Neural crest cell (in vitro differentiated cells): ENCODE measurements at places on chromosomes 13 and 19.
A peak's percentile ranks its signal among the peaks of the same experiment; 100 is the strongest.

- peak; percentile 25 for DNase-seq
These were observed 616 bp upstream of the PCDH17 start for GRCh38 chr13:57630661-57631595.

- no peak for DNase-seq
These were observed 109.6 kb upstream of the SERP2 start for GRCh38 chr13:44263751-44264620.

DNA sequence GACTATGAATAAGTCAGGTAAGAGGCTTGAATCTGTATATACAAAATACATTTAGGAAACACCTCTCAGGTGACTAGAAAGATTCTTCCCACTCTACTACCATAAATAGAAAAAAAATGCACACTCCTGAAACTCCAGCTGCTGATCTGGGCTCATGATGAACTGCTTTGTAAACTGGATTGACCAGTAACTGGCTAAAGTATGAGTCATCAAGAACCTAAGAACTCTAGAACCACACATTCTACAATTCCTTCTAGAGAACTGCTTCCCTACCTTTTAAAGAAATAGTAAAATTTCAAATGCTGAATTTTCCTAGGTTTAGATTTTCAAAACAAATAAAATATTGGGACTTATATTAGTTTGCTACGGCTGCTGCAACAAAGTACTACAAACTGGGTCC is 55.2 kb downstream of the ELF1 start:
- DNase-seq, result no peak

GRCh38 chr13:39952249-39953233 is 297.1 kb downstream of the COG6 start:
- DNase-seq, result no peak

- no peak for DNase-seq
These were observed 600.0 kb downstream of the FGF9 start for GRCh38 chr13:22270881-22271280.

- no peak for DNase-seq
These were observed 68.0 kb downstream of the MLLT1 start for GRCh38 chr19:6211632-6212402.

- no peak for DNase-seq
These were observed 42.7 kb downstream of the BRD4 start for GRCh38 chr19:15289673-15290072.

GRCh38 chr19:18274219-18274780 is at the start of gene IQCN:
TSS of gene IQCN (minus strand) at chr19:18274452. CDS start at chr19:18269478, 4,974 bp downstream.
- no peak for DNase-seq

DNA sequence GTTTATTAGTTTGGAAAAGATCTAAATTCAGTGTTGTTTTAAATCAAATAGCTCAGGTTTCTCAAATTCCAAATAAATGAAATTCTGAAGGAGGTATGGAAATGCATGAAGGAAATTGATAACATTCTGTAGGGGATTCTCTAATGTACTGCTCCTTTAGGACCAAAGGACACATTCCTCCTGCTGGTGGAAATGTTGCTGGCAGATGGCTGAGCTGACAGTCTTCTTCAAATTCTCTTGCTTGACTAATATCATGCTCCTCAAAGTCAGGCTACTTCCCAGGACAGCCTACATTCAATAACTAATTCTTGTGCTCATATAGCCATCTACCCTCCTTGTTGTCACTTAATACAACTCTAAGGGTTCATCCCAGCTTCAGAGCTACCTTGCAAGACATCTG is 1118.5 kb downstream of the PCDH9 start:
- no peak for DNase-seq

DNA sequence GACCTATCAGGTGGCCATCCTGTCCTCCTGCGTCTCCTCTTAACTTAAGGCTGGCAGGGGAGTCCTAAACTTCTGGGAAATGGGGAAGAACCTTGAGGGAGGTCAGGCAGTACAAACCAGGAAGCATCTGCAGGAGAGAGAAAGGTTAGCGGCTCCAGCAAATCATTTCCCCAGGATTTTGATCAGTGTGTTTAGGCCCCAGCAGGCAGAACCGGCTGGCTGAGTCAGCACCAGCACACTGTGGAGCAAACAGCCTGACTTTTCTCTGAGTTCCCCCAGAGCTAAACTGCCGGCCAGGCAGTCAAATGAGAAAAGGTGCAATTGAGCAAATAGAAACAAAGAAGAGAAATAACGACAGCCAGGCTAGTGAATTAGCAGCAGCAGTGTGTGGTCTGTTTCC is 46.7 kb upstream of the MEDAG start:
- no peak for DNase-seq

DNA sequence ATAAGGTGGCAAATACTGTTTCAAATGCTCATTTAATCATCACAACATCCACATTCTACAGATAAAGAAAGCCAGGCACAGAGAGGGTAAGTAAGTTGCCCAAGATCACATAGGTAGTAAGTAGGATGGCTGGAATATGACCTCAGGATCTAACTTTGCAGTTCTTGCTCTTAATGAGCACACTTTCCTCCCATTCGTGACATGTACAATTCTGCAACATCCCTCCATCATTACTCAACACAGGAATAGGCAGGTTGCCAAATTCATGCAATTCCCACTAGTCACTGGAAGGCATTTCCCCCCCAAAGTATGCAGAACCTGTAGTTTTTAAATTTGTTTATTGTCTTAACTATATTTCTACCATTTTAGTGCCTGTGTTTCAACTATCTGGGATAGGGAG is 109.2 kb downstream of the OLFM4 start:
- DNase-seq, result no peak

GRCh38 chr13:97279913-97280312 is 57.8 kb downstream of the MBNL2 start:
- DNase-seq, result no peak

- DNase-seq, result no peak
These were observed 575.1 kb downstream of the EFNB2 start for GRCh38 chr13:105960326-105960725.

DNA sequence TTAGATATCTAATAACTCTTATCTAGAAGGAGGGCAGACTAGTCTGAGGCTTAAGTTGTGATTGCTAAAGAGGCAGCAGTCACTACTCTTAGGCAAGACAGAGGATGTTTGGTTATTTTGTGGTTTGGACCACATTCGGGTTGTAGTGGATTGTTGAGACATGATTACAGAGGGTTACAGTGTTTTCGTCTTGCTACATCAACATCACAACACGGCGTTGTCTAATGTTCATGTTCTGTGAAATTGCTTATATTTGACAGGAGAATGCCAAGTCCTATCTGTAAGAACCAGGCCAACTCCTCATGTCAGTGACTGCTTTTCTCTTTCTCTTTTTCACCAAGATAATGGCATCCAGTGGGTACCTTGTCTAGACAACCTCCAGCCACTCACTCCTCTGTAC is 16.8 kb upstream of the TM9SF2 start:
- no peak for DNase-seq

DNA sequence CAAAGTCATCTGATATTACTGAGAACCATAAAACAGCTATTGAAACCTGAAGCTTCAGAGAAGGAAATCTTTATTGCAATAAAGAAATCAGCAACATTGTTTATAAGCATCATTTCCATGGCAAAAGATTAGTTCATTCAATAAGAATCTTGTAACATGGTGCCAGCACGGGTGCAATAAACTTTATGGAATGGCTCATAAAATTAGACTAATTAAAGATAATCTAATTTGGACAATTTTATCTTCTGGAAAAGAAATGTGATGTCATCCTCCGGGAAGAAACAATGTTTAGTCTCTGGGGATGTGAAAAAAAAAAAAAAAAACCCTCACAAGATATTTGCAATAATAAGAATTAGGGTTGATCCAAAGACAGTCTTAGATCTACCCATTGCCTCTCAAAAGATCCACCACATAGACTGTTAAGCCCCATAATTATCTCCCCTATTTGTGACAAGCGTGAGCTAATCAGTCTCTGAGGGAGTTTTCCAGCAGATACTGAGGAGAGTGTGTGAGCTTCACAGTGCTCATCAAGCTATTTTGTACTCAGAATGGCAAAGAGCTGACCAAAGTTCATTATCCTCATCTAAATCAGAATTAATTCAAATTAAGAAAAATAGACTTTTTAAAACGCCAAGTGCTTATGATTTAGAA is 297.0 kb upstream of the EDNRB start:
- DNase-seq, result no peak

GRCh38 chr19:55078996-55079395 is 3.3 kb downstream of the EPS8L1 start:
- no peak for DNase-seq

DNA sequence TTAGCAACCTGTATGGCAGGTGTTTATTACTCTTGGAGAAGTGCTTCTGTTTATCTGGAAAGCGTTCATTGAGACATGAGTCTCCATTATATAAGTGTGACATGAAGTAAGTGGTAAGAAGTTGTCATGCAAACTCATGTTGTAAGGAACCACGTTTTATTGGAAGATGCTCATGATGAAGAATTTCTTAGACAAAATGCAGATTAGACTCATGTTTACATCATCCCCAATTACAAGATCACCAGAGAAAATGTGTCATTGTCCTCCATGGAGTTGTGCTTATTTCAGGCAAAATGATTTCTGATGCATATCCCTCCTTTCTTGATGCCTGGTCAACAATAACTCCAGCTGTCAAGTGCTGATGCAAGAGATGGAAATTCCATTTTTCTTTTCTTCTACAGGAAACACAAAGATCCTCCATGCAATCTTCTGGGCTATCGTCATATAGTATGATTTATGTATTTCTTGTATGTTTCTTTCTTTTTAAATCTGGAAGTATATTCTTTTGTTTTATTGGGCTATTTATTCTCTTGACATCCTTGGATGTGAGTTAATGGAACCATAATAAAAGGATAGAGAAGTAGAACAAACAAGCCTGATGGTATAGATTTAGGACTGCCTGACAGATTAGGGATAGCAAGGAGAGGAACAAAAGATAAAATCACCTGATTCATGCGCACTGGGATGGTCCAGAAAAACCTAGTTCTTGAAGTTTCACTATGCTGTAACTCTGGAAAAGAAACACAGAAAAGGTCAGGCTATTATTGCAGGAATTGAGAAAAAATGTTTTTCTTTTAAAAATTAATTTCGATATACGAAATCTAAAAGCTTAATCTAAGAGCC is 50.7 kb upstream of the DIAPH3 start:
- DNase-seq, result no peak

DNA sequence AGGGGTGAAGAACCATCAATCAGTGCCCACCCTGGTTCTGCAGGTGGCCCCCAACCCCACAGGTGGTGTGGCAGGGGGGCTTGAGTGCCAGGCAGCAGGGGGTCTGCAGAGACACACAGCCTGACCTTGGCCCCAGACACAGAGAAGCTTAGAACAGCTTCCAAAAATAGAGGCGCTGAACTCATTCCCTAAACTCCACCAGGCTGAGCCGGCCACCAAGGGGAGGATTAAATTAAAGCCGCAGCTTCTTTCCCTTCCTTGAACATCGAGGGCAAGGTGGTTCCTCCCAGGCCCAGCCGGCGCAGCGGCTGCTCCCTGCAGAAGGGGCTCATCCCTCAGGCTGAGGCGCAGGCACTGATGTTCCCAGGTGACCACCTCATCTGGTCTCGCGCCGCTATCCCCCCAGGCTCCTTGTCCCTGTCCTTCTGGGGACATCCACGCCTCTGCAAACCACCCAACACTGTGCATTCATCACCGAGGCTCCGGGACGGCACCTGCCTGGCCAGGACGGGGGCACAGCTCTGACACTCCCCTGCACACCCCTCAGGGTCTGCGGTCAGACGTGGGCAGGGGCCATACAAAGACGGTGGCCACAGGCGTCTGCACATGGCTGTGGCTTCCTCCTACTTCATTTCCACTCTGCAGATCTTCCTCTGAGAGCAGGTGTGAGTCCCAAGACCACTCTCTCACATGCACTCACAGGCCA is 30.9 kb downstream of the LAMP1 start:
- no peak for DNase-seq

DNA sequence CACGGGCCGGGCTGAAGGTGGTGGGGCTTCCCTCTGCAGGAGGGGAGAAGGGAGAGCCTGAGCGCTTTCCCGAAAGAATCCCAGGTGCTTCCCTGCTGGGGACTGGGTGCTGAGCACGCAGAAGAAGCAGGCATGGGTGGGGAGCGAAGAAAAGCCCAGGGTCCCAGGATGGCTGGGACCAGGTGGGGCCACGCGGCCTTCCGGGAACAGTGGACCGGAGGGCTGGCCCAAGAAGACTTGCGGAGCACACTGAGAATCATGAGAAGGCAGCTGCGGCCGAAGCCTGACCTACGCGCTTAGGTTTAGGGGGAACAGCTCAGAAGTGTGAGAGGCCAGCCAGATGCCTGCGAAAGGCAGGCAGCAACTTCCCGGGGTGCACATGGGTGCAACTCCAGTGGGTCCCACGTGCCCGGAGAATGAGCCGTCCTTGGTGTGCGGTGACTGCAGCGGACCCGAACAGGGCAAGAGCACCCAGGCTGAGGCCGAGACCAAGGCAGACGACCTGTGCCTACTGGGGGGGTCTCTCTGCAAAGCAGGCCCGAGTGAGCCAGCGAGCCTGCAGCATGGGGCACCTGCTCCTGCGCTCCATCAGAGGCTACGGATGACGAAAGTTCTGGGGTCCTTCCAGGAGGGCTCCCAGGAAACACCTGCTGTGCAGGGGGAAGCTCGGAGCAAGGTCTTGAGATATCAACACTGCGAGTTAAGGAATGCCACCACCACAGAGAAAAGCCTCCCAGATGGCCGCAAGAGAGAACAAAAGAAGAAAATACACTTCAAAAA is 52.4 kb downstream of the MLLT1 start:
- no peak for DNase-seq

GRCh38 chr19:39709026-39709872 is 5.0 kb downstream of the LGALS14 start:
- DNase-seq, result no peak

DNA sequence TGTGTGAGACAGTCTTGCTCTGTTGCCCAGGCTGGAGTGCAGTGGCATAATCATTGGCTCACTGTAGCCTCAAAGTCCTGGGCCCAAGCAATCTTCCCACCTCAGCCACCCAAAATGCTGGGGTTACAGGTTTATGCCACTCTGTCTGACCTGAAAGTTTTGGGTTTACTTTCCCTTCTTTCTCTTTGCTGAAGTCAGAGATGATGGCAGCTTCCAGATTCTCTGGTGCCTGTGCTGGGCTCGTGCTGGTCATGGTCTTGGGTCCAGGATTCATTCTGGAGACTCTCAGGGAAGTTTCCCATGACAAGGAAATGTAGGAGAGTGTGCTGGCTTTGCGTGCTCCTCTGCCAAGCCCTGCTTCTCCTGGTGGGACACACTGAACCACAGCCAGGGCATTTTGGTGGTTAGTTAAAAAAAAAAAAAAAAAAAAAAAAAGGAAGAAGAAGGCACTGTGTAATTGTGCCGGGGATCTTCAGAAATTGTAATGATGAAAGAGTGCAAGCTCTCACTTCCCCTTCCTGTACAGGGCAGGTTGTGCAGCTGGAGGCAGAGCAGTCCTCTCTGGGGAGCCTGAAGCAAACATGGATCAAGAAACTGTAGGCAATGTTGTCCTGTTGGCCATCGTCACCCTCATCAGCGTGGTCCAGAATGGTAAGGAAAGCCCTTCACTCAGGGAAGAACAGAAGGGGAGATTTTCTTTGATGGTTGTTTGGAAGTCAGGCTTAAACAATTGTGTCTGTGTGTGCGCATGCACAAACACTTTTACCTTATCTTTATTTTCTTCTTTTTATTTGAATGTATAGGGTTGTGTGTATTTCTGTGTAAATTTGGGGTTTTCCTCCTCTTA is at the start of gene ALOX5AP:
Gene ALOX5AP, plus strand, starts transcription at position 519 of the 847 bp plus-strand sequence. Its CDS starts 63 bp downstream, at position 582.
- DNase-seq, result no peak

- no peak for DNase-seq
These were observed 18.5 kb downstream of the PTPRS start for GRCh38 chr19:5321851-5322681.
